ENCODE measurements at places on chromosomes 2 and 18.
A peak's percentile ranks its signal among the peaks of the same experiment; 100 is the strongest.

DNA sequence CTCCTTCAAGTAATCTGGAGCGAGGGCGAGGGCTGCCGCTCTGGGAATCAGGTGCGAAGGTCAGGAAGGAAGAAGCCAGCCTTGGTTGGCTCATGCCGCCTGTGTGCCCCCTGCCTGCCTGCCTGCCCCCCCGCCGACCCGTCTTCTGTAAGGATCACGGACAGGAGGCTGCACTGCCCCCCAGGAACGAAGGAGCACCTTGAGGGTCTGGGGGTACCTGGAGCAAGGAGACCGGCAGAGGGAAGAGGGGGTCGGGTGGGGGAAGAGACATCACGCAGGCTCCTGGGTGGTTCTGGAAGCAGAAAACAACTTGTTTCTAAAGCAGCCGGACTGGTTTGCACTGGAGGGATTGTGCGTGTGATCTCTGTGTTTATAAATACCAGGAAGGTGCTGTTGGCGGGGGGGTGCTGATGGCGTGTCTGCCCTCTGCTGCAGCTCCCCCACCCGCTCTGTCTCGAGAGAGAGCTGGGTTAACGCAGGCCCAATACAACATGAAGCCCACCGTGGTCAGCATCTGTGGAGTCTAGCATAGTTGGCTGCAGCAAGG lies 1.7 kb downstream of the FOSL2 start:
- peak; percentile 51 for DNase-seq

GRCh38 chr2:1162246-1162645 lies 211.6 kb downstream of the SNTG2 start:
- DNase-seq = no peak

- no peak for DNase-seq
These were observed 2.2 kb upstream of the TEX51 start for GRCh38 chr2:126896471-126896870.

- no peak for DNase-seq
These were observed 24.6 kb upstream of the TXNDC2 start for GRCh38 chr18:9861157-9861556.

DNA sequence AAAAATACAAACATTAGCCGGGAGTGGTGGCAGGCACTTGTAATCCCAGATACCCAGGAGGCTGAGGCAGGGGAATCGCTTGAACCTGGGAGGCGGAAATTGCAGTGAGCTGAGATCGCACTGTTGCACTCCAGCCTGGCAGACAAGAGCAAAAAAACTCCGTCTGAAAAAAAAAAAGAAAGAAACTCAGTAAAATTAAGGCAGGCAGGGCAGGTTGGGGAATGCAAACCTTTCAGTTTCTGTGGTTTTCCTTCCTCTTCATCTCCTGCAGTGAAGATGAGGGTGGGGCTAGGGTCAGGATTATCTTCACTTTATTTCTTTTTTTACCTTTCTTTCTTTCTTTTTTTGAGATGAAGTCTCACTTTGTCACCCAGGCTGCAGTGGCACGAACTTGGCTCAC lies 43.2 kb upstream of the PSME4 start:
- no peak for DNase-seq

GRCh38 chr2:15675456-15676195 lies 84.0 kb downstream of the DDX1 start:
- peak; percentile 87 for DNase-seq

- no peak for DNase-seq
These were observed 115.7 kb downstream of the DNAH6 start for GRCh38 chr2:84631985-84632384.

DNA sequence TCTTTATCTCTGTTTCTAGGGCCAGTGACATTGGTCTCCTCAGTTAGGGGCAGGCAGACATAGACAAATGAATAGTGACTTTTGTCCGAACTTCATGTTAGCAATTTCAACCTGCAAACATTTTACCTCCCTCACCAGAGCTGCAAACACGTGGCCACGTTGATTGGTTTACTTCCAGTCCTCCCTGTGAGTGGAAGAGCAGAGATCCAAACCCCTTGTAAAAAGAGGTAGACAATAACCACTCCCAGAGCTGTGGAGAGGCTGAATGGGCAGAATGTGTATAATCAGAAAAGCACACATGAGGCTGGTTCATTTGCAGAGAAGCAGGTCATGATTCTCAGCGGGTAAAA lies 31.1 kb downstream of the CTIF start:
- DNase-seq = no peak

GRCh38 chr2:85770369-85770768 lies 16.6 kb downstream of the ATOH8 start:
- DNase-seq = no peak

DNA sequence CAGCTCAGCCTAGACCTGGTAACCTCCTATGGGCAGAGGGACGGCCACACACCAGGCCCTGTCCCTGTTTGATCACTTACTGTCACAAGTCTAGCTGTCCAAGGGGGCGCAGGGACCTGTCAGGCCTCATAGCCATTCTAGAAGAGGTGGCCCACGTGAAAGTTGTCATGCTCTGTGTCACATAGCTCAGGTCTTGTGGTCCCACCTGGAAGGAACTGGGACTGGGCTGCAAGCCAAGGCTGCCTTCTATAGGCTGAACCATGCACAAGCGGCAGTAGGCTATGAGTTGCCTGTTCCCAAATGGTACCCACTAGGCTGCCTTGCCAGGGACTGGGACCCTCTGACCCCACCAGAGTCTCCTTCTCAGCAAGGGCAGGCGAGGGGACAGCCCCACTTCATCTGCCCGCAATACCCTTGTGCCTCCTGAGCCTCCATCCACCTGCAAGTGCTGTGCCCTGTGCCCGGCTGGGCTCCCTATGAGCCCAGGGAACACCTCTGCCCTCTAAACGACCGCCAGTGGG lies 177.5 kb downstream of the ANAPC1 start:
- DNase-seq = no peak

DNA sequence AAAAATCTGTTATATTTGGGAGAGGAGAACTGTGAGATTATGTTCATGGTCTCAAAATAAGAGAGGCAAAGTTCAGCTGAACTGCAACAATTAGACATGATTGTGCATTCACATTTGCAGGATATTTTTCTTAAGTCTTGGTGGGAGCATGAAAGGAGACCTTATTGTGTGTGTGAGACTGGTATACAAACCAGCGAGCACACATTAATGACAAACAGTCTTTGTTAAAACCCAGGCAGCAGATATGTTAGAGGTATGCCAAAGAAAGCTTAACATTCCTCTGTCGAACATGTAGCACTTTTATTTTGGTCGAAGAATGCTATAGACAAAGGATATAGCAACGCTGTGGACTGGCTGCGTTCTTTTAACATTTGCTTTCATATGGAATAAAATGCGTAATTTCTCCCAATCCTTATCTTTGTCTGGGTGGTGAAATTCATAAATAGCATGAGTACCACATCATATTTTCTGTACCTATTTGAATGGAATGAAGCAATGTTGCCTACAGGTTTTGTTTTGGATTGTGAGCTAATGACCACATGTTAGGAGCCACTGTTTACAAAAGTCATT lies 88.4 kb downstream of the ICOS start:
- no peak for DNase-seq

DNA sequence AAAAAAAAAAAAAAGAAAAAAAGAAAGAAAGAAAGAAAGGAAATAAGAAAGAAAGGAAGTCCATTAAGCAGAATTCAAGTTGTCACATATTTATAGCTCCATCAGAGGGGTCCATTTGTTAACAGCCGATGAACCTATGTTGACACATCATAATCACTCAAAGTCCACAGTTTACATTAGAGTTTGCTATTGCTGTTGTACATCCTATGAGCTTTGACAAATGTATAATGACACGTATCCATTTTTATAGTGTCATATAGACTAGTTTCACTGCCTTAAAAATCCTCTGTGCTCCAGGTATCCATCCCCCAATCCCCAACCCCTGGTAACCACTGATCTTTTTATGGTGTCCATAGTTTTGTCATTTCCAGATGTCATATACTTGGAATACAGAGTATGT lies 335.2 kb downstream of the RND3 start:
- no peak for DNase-seq

DNA sequence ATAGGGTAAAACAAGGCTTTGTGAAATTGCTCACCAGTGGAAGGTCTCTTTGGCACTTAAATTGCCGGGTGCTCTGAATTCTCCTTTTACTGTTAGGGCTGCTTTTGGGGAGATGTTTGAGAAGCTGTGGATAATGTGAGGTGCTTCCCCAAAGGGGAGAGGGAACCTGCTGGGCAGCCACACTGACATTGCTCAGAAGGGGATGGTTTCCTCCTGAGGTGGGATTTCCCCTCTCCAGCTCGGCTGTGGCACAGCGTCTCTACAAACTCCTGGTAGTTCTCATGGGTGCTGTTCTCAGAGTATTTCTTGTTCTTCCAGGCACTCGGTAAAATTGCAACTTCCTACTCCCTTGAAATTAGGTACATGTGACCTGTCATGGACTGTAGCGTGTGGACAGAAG lies 124.2 kb downstream of the LPIN1 start:
- DNase-seq = no peak

DNA sequence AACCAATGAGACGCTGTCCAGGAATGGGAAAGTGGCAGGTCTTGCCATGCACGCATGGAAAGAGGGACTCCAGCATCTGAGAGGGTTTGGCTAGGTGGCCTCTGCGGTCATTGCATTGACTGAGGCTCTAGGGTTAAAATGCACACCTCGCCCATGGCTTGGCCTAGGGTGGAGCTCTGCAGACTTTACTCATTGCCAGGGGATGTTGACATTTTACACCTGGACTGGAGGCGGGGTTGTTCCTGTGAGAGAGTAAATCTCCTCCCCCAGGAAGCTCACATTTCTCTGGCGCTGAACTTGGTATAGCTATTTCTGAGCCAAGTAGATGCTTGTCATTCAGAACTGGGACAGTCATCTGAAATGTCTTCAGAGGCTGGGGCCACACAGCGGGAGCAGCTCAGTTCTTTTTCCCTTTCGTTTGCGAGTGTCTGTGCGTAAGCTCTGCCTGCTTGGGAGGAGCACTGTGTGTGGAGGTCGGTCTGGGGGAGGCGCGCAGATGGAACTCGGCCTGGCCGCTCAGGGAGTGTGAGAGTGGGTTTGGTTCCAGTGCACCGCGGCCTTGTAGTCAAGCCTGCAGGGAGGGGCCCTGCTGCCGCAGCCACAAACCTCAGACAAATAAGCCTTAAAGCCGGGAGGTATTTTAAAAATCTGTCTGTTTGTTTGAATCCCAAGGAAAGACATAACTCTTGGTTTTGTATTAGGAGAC lies 76.5 kb downstream of the LPIN1 start:
- DNase-seq = peak; percentile 80

- DNase-seq = no peak
These were observed 29.5 kb downstream of the GLI2 start for GRCh38 chr2:120764991-120765677.

DNA sequence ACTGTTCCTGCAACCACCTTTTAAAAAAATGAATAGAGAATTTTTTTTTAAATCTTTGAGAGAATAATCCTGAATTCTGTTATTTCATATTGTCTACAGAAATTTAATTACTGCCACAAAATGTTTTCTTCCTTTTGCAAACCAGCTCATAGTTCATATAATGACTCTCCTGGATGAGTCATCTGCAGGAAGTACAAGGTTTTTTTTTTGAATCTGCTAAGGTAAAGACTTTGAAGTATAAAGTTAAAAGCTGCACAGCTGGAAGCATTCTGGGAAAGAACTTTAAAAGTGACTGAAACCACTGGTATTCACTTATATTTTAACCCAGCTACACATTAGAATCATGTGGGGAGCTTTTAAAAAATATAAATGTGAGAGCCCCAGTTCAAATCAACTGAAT lies 25.4 kb downstream of the SESTD1 start:
- peak; percentile 73 for DNase-seq

GRCh38 chr2:108224022-108224421 lies 15.7 kb upstream of the SULT1C3 start:
- DNase-seq = peak; percentile 8

GRCh38 chr2:176902454-176902853 lies 310.1 kb upstream of the HNRNPA3 start:
- no peak for DNase-seq

- DNase-seq = no peak
These were observed 101.2 kb upstream of the ALK start for GRCh38 chr2:30022444-30023071.

- DNase-seq = peak; percentile 44
These were observed 245.7 kb downstream of the DYM start for GRCh38 chr18:49214706-49215105.

DNA sequence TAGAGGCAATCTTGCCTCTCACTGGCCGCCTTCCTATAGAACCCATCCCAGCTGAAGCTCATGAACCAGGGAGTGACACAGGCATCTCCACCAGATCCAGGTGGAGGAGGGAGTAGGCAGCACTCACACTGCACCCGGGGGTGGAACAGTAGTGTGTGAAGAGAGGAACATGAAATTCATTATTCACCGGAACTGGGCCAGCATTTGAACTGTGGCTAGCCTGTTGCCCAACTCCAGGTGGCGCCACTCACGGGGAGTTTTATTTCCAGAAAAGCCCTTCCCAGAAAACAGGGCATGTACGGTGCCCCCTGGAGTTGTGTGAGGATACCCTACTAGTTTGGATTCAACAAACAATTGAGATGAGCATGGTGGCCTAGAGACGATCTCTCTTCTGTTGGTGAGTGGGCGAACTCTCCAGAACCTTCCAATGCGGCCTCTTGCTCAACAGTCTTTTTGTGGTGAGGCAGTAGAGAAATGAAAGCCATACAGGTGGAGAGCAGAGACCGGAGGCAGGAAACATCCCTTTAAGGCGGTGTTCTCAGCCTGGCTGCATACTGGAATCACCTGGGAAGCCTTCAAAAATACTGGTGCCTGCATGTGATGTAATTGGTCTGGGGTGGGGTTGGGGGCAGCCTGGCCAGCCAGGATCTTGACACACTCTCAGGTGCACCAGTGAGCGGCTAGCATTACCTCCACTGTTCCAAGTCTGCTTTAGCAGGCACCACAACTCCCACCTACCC lies 73.5 kb upstream of the NEDD4L start:
- DNase-seq = no peak

- no peak for DNase-seq
These were observed 86.4 kb downstream of the ARL4C start for GRCh38 chr2:234410526-234410925.

DNA sequence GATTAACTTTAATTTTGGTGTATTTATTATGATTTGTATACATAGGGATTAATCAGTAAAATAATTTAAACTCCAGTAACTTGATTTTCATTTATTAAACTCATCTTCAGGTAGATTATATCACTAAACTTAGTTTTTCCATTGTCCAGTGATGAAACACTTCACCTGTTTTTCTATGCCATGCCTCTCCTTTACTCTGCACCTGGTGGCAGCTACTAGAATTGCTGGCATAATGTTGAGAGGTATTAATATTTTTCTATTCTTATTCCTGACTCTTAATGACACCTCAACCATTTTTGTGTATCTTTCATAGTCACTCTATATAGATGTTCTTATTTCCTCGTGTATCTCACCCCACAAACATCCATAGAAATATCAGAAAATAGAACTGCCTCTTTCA lies 940.3 kb upstream of the CRIM1 start:
- peak; percentile 1 for DNase-seq

DNA sequence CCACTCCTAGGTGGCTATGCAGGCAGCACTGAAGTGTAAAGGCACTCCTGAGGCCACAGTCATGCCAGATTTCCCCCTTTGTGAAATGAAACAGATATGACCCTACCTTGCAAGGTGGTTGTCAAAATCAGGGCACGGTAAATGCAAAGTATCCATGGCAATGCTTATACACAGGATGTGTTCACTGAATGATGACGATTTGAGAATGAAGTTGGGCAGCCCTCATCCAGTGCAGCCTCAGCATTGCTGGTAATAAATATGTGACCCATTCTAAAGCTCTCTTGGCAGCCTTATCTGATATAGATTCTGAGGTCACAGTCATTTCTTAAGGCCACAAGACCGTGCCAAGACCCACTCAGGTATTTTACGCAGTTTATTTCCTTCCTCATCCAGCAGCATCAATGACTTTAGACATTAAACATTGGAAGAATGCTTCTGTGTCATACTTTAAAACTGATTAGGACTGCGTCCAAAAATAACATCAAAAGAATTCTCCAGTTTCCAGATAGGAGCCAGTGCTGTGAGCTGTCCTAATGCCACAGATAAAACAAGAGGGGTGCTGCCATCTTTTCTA lies 125.5 kb upstream of the SERTAD2 start:
- peak; percentile 67 for DNase-seq

Data from epithelial cell of esophagus (primary cell).